ENCODE measurements at places on chromosomes 13 and 19. TPM values are rescaled to one million over a fixed set of nuclear protein-coding genes. Genes with fewer than 3 reads are reported as not detected.
A peak's percentile ranks its signal among the peaks of the same experiment; 100 is the strongest.

The CLDND2 gene
- 6.9 TPM for polyA plus RNA-seq

DNA sequence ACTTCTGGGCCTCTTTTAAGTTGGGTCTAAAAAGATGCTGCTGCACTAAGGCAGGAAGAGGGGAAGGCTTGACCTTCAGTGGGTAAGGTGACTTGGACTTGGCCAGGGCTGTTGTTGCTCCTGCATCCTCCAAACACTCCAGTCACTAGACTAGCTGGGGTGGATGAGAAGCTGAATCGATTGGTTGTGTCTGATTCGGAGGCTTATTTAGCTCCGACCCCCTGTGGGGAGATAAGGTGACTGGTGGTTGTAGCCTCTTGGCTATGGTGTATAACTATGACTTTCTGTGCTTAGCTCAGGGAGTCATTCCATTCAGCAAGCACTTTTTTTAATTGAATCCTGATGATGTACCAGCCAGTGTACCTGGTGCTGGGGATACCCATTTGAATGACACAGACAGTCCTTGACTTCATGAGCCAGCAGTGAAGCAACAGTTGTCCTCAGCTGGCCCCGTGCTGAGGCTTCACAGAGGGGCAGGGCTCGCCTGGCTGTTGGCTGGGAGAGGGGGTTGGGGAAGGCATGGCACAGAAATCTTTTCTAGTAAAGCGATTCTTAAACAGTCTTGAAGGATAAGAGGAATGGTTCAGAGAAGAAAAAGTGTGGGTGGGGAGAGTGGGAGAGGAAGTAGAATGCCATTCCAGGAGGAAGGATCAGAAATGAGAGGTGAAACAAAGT, 9.9 kb downstream of the PCDH8 start:
- DNase-seq, result no peak

DNA sequence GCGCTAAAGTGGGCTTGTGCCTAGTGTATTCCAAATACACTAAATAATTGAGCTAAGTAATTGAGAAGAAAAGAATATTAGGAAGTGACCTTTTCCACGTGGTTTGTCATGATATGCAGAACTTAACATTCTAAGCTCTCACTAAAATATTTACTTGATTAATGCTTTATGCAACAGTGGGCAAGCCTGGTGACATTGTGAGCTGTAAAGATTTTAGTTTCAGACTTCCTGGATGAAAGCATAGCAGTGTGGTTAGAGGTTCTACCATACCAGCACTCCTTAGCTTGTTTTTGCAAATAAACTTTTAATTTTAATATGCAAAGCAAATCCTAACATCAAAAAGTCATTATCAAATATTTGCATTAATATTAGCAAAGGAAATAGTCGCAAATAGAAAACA, 1065.1 kb upstream of the SPRY2 start:
- DNase-seq, result peak; percentile 40

The GPR18 gene
- not detected for polyA plus RNA-seq

- no peak for DNase-seq
Observed at GRCh38 chr19:41689993-41690800, 2.1 kb upstream of the CEACAM7 start.

The ZNF429 gene
- 8.3 TPM for polyA plus RNA-seq

The LILRA1 gene
- 0.43 TPM for polyA plus RNA-seq

DNA sequence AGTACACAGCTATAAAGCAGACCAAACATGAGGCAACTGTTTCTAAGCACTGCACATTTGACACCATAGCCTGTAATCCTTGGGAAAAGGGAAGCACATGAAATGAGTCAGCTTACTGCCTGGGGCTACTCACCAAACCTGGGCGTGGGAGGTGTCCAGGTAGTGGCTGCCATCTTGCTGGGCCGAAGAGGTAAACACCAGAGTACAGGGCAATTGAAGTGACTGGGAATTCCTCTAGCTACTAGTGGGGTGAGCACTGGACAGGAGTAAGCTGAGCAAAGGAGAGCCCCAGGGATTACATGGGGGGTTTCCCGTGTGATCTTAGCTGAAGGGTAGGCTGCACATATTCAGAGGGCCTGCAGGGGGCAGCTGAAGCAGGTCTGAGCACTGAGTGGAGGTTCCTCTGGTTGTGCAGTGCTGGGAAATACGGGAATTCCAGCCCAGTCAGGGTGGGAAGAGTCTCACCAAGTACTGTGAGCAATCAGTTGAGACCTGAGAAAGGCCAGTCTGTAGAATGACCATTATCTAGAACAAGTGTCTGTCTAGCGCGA, 140.5 kb downstream of the SLC7A1 start:
- DNase-seq, result no peak

GRCh38 chr19:739998-740715, 10.8 kb upstream of the MISP start:
- DNase-seq, result no peak

DNA sequence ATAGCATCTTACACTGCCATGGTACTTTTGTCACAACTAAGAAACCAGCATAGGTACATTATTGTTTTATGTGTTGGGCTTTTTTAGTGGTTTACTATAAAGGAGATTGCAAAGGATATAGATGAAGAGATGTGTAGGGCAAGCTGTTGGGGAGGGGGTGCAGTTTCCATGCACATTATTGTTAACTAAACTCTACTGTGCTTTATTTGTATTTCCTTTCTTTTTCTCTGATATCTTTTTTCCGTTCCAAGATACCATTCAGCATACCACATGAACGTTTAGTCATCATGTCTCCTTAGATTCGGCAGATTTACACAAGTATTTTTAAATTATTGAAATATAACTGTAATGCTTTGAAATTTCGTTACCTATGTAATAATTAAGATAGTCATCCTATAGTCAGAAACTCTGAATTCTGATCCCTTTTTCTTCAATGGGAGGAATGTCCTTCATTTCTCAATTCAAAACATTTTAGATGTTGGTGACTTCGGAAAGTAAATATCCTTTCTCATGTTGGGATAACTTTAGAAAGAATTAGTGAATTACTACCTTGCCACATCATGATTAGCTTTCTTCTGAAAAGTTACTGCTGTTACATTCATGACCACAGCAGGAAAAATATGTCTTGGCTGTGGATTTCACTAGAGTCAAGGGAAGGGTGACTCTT, 82.8 kb downstream of the FRY start:
- DNase-seq, result no peak

DNA sequence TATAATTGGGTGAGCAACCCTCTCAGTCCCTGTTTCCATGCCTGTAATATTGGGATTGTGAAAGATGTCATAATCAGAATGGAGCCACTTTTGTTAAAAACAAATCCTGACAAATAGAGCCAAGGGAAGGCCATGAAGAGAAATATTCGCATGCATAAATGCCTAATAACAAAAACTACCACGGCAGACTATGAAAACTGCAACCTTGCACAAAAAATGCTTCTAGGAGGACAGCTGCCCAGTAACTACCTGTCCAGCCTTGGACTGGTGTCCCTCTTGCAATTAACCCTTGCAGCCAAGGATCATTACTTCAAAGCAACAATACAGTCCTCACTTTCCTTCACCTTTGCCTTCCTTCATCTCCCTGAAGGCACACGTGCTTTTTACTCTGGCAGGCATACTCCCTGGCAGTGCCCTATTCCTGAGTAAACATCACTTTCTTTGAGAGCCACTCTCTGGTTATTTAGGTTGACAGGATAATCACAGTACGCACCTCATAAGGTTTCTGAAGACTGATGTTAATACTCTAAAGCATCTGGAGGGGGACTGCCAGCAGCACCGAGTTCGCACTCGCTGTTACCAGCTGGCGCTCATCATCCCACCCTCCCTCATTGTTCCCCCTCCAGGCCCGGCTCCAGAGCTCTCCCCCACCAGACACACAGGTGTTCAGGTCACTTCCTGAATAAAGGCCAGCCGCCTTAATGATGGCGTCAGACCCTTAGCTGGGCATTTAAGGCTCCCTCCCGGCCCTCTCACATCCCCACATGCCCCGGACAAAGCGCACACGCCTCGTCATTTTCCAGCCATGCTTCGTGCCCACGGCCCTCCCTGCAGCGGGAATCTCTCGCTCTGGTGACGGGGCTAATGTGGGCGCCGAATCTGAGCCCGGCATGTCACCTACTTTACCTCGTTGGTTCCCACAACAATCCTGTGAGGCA, 57.3 kb downstream of the CDADC1 start:
- DNase-seq, result peak; percentile 84

- DNase-seq, result peak; percentile 35
Observed at GRCh38 chr13:94433055-94433961, 46.2 kb downstream of the DCT start.

- no peak for DNase-seq
Observed at GRCh38 chr19:17255150-17255621, 9.4 kb downstream of the USHBP1 start.

DNA sequence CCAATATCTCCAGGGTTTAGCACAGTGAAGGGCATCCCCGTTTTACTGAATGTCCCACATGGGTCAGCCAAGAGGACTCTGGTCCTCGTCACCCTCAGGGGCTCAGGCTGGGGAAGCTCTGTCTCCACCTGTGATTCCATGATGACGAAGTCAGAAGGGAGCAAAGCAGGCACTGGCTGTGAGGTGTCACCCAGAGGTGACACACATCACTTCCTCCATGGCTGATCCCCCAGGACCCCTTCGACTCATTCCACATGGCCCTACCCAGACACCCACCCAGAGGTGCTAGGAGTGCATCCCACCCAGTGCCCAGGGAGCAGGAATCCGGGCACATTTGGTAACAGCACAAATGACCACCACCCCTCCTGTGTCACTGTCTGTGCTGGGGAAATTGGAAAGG, 145.2 kb upstream of the VSTM2B start:
- DNase-seq, result no peak

GRCh38 chr13:54248306-54248705, 1219.7 kb downstream of the OLFM4 start:
- no peak for DNase-seq

The ZNF575 gene
- polyA plus RNA-seq, result 2.8 TPM

DNA sequence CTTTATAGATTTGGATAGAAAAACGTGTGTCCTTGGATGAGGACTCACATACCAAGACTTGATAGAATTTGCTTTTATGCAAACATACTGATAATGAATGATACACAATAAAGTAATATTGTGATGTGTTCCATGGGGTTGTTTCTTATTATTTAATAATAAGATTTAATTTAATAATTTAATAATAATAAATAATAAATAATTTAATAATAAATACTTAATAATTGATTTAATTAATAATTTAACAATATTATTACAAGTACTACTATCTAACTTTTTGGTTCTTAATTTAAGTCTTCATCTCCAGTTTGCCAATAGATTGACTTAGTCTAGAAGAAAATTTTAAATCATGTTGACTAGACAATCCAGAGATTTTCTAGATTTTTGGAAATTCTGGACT, 909.2 kb upstream of the PCDH20 start:
- DNase-seq, result no peak

The ZNF358 gene
- 79.1 TPM for polyA plus RNA-seq

The TSSK6 gene
- 1.4 TPM for polyA plus RNA-seq

The ZNF559 gene
- 19.5 TPM for polyA plus RNA-seq

DNA sequence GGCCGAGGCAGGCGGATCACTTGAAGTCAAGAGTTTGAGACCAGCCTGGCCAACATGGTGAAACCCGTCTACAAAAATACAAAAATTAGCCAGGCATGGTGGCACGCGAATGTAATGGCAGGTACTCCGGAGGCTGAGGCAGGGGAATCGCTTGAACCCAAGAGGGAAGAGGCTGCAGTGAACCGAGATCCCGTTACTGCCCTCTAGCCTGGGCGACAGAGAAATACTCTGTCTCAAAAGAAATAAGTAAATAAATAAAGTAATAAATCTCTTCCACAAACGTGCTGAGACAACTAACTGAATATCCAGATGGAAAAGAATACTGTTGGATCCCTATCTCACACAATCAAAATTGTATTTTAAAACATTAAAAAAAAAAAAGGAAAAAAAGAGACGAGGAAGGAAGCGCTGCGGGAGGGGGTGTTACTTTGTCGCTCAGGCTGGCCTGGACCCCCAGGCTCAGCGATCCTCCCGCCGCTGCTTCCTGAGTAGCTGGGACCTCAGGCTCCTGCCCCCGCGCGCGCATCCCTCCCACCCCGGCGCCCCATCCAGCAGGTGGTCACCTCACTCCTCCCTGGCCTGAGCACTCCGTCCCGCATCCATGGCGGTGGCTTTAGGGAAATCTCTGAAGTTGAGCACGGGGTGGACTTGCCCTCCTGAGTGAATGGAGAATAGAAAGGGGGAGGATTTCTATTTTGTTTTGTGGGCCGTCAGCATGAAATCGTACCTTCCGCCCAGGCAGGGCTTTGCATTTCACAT, 628 bp upstream of the ZNF813 start:
- no peak for DNase-seq

DNA sequence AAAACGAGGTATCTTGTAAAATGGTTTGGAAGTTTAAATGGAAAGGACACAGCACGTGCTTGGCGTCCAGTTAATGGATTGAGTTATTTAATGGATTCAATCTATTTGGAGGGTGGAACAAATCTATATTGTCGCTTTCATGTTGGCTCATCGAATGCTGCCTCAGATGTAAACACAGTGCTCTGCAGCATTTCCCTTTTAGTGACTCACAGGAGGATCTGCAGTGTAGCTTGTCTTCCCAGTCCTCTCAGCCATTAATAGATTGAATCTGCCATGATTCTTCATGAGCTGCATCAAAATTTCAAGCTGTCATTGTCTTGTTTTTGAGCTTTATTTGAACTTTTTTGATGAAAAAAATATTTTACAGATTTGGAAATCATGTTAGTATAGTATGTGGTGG, 44.7 kb downstream of the DHRS12 start:
- DNase-seq, result no peak
